ENCODE measurements at places on chromosomes 11 and 22. TPM values are rescaled to one million over a fixed set of nuclear protein-coding genes. Genes with fewer than 3 reads are reported as not detected.
A peak's percentile ranks its signal among the peaks of the same experiment; 100 is the strongest.

SLCO2B1 gene
- total RNA-seq: not detected

CST6 gene
- total RNA-seq: 0.45 TPM

BATF2 gene
- total RNA-seq: 0.09 TPM

KLHL35 gene
- total RNA-seq: 1.7 TPM

ZNF280B gene
- 2.8 TPM for total RNA-seq

RAB39A gene
- not detected for total RNA-seq

FAT3 gene
- not detected for total RNA-seq

HPS5 gene
- 24.5 TPM for total RNA-seq

CD3E gene
- 571 TPM for total RNA-seq

RFPL3 gene
- total RNA-seq: not detected

HNRNPUL2 gene
- total RNA-seq: 60.5 TPM

- H3K4me1 ChIP-seq: no peaks in the 10 kb centered on the region
- H3K36me3 ChIP-seq: no peaks in the 10 kb centered on the region
- DNase-seq: no peak
- H3K4me3 ChIP-seq: no peak overlapping the region
- H3K27ac ChIP-seq: no peak overlapping the region
These were observed 391.9 kb upstream of the CADM1 start for GRCh38 chr11:115896084-115896483.

DNA sequence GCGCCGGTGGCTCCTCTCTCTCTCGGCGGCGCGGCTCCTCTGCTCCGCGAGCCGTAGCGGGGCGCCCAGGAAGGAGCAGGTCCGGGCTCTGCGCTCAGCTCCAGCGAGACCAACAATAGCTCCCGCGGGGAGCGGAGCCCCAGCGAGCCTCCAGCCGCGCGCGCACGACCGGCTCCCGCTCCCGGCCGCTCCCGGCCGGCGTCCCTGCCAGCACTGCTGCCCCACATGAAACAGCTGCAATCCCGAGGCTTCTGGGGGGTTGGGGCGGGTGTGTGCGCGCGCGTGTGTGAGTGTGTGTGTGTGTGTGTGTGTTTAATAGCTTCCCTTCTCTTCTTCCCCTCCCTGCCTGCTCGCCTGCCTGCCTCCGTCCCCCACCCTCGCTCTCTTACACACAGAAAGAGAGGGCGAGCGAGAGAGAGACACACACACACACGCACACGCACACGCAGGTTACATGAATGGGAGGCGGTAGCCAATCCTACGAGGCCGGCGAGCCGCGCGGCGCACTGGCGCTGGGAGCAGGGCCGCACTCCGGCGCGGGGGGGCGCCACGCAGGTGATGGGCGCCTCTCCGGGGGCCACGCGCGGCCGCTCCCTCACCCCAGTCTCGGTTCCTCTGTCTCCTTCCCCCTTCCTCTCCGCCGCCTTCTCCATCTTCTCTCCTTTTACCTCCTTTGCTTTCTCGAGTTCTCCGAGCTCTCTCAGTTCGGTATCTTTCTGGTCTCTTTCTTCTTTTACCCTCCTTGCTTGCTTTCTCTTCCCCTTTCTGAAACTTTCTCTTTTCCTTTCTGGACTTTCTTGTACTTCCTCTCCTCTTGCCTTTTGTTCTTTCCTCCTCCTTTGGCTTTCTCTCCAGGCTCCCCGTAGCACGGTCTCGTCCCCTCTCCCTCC lies at the start of gene TENM4:
TENM4 (minus strand) TSS at position 460 of the 890 bp plus-strand sequence. CDS start 371,086 bp downstream, outside the sequence.
- H3K36me3 ChIP-seq: no peaks in the 10 kb centered on the region
- DNase-seq: no peak
- H3K4me3 ChIP-seq: peak within 1 kb of the TSS; percentile 49

DNA sequence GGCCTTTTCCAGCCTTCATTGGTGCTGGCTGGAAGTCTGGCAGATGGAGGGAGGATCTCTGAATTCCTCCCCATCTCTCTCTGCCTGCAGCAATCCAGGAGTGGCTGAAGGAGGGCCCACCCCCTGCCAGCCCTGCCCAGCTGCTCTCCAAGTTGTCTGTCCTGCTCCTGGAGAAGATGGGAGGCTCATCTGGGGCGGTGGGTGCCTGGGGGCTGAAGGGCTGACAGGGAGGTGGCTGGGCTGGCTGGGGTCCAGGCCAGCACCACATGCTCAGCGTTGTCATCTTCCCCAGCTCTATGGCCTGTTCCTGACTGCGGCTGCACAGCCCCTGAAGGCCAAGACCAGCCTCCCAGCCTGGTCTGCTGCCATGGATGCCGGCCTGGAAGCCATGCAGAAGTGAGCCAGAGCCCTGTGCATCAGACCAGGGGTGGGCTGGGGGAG lies 12.2 kb downstream of the TKFC start:
- H3K36me3 ChIP-seq: peaks cover 19% of the 10 kb centered on the region
- H3K4me1 ChIP-seq: no peaks in the 10 kb centered on the region
- H3K27me3 ChIP-seq: no peaks in the 10 kb centered on the region
- no peak overlapping the region for H3K27ac ChIP-seq
- no peak for DNase-seq

- H3K4me1 ChIP-seq: no peaks in the 10 kb centered on the region
- H3K36me3 ChIP-seq: no peaks in the 10 kb centered on the region
- H3K27me3 ChIP-seq: no peaks in the 10 kb centered on the region
- no peak for DNase-seq
These were observed 126.1 kb upstream of the SLC5A12 start for GRCh38 chr11:26847977-26848376.

- H3K4me1 ChIP-seq: peaks cover 2% of the 10 kb centered on the region
- H3K27ac ChIP-seq: no peak overlapping the region
- DNase-seq: no peak
These were observed 3.2 kb downstream of the TIMP3 start for GRCh38 chr22:32804531-32805360.

GRCh38 chr22:36328635-36329253 lies 59.0 kb downstream of the MYH9 start:
- peaks cover 72% of the 10 kb centered on the region for H3K4me1 ChIP-seq
- peak; percentile 69 for DNase-seq
- peaks cover 77% of the 10 kb centered on the region for H3K36me3 ChIP-seq
- peak overlapping the region; percentile 99 for H3K27ac ChIP-seq
- no peaks in the 10 kb centered on the region for H3K27me3 ChIP-seq

DNA sequence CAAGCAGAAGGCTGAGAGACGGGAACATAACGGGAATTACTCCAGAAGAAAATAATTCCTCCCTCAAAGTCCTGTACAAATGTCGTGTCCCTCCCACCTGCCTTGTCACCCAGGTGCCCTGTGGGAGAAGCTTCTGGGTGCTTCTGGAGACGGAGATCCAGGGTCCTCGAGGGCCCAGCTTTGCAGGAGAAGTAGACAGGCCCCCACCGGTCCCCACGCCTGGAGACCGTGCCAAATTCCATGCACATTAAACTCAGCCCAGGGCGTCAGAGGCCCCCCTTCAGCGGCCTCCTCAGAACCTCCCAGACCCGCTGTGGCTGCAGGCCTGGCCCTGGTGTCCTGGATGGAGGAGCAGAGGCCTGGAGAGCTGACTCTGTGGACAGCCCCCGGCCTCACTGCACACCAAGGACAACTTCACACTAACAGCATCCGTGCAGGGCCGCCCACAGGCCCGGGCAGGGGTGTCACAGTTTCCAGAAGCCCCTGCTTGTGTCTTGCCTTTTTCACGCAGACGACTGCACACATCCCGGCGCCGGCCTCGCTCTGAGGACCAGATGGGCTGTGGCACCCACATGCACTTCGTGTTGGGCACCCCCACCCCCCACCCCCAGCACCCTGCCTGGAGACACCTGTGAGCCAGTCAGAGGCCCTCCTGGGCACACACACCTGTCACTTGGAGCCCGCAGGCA lies 734.3 kb downstream of the BRD1 start:
- H3K36me3 ChIP-seq: no peaks in the 10 kb centered on the region
- H3K4me1 ChIP-seq: no peaks in the 10 kb centered on the region
- H3K27me3 ChIP-seq: no peaks in the 10 kb centered on the region
- H3K27ac ChIP-seq: no peak overlapping the region
- DNase-seq: no peak

- H3K4me3 ChIP-seq: no peak overlapping the region
- no peaks in the 10 kb centered on the region for H3K4me1 ChIP-seq
- no peak overlapping the region for H3K27ac ChIP-seq
- no peaks in the 10 kb centered on the region for H3K27me3 ChIP-seq
These were observed 32.7 kb downstream of the POLR3H start for GRCh38 chr22:41511521-41511968.

DNA sequence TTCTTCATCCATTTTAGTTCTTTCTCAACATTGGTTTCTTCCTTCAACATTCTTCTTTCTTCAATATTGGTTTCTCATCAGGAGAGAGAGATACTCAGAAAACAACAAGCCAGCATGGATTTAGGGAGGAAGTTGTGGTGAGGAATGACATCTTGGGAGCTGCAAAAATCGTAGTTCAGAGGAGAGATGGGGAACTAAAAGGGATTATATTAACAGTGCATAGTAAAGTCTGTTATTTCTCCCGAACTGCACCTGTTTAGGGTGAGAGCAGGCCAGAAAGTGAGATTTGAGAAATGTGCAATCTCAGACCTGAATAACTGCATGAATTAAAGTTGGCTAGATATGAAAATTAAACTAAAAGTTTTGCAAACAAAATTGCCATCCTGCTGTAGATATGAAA lies 94.5 kb downstream of the CASP12 start:
- H3K27ac ChIP-seq: no peak overlapping the region
- H3K27me3 ChIP-seq: no peaks in the 10 kb centered on the region
- no peaks in the 10 kb centered on the region for H3K36me3 ChIP-seq
- H3K4me3 ChIP-seq: no peak overlapping the region

GRCh38 chr11:102007567-102008437 lies 39.4 kb upstream of the CFAP300 start:
- no peak overlapping the region for H3K4me3 ChIP-seq
- no peak overlapping the region for H3K27ac ChIP-seq
- no peaks in the 10 kb centered on the region for H3K36me3 ChIP-seq
- DNase-seq: peak; percentile 49
- H3K27me3 ChIP-seq: peaks cover 11% of the 10 kb centered on the region

DNA sequence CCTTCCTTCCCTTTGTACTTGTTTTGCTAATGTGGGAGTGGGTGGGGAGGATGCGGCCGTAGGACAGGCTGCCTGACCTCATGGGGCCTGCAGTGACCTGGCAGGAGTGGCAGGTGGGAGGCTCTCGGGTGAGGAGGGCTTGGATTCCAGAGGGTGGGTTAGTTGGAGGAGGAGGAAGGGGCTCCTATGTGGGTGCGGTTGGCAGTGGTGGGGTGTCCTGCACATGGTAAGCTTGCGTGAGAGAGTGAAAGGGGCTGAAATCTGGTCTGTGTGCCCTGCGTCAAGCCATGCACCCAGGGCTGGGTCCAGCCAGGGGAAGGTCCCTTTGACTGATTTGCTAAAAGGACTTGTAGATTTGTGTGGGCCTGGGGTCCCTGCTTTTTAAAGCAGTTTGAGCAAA lies 90.7 kb upstream of the OR4B1 start:
- H3K27me3 ChIP-seq: no peaks in the 10 kb centered on the region
- H3K4me1 ChIP-seq: peaks cover 23% of the 10 kb centered on the region
- no peak overlapping the region for H3K27ac ChIP-seq

GRCh38 chr11:27161071-27161470 lies 120.5 kb downstream of the BBOX1 start:
- no peaks in the 10 kb centered on the region for H3K27me3 ChIP-seq
- H3K36me3 ChIP-seq: no peaks in the 10 kb centered on the region
- H3K4me3 ChIP-seq: no peak overlapping the region
- no peaks in the 10 kb centered on the region for H3K4me1 ChIP-seq
- H3K27ac ChIP-seq: no peak overlapping the region

- H3K36me3 ChIP-seq: no peaks in the 10 kb centered on the region
- no peak overlapping the region for H3K27ac ChIP-seq
- no peak overlapping the region for H3K4me3 ChIP-seq
- H3K4me1 ChIP-seq: peaks cover 34% of the 10 kb centered on the region
These were observed 13.6 kb downstream of the ADM start for GRCh38 chr11:10318527-10318802.

- H3K4me3 ChIP-seq: no peak overlapping the region
- no peaks in the 10 kb centered on the region for H3K4me1 ChIP-seq
- DNase-seq: no peak
- no peak overlapping the region for H3K27ac ChIP-seq
- no peaks in the 10 kb centered on the region for H3K36me3 ChIP-seq
These were observed 604.7 kb downstream of the TBC1D22A start for GRCh38 chr22:47367107-47367690.

- peaks cover 50% of the 10 kb centered on the region for H3K27me3 ChIP-seq
- no peak overlapping the region for H3K4me3 ChIP-seq
- no peak overlapping the region for H3K27ac ChIP-seq
- H3K36me3 ChIP-seq: no peaks in the 10 kb centered on the region
- DNase-seq: no peak
These were observed 5.8 kb downstream of the IGF2 start for GRCh38 chr11:2133241-2134021.

DNA sequence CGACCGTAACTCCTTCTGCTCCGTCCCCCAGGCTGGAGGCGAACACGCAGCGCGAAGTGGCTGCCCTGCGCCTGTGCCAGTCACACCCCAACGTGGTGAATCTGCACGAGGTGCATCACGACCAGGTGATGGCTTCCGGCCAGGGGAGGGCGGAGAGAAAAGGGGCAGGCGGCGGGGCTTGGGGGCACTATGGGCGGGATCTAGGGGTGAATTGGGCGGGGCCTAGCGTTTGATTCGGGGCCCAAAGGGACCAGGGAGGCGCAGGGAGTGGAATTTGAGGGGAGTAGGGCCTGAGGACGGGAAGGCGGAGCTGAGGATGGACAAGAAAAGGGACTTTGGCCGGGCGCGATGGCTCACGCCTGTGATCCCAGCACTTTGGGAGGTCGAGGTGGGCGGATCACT lies 9.7 kb downstream of the RPS6KA4 start:
- peaks cover 39% of the 10 kb centered on the region for H3K36me3 ChIP-seq
- peaks cover 2% of the 10 kb centered on the region for H3K4me1 ChIP-seq
- no peak for DNase-seq
- no peak overlapping the region for H3K27ac ChIP-seq
- H3K27me3 ChIP-seq: no peaks in the 10 kb centered on the region

- H3K27ac ChIP-seq: no peak overlapping the region
- H3K36me3 ChIP-seq: no peaks in the 10 kb centered on the region
- H3K27me3 ChIP-seq: no peaks in the 10 kb centered on the region
- DNase-seq: no peak
- no peak overlapping the region for H3K4me3 ChIP-seq
These were observed 157.9 kb downstream of the SHANK2 start for GRCh38 chr11:71094296-71095077.

DNA sequence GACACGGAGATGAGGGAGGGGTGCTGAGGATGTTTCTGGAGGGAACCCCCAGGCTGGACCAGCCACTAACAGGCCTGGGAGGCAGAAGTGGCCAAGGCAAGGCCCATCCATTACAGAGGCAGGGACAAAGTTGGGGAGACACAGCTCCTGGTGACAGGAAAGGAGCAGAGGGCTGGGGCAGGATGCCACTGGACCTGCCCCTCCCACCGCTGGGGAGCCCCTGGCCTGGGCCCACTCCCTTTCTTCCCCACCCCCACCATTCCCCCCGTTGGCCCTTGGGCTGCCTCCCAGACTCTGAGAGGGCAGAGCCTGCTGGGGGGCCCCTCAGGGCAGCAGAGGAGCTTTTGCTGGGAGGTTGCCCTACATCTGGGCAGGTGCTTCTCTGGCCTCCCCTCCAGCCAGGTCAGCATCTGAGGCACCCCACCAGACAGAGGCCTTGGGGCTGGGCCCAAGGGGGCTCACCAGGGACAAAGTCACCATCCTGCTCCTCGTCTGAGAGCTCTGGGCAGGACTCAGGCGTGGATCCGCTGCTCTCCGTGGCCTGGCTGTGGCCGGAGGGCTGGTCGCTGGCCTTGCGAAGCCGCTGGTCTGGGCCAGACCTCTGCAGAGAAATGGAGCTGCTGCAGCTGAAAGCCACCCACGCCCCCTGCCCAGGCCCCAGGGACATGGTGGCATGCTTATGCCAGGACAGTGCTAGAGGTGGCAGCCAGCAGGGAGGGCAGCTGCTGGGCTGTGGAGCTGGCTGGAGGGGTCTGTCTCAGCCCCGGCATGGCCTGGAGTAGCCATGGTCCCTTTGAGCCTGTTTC lies 33.1 kb upstream of the CARS1 start:
- H3K27me3 ChIP-seq: peaks cover 1% of the 10 kb centered on the region
- no peak overlapping the region for H3K27ac ChIP-seq
- H3K4me3 ChIP-seq: no peak overlapping the region
- H3K4me1 ChIP-seq: peaks cover 4% of the 10 kb centered on the region
- H3K36me3 ChIP-seq: no peaks in the 10 kb centered on the region

Measured in activated CD4-positive, alpha-beta T cell treated with anti-CD3 and anti-CD28 coated beads, Interleukin-2, amount 10 ng/mL, durations not matched to agents 24 days and 14 days (primary cell).